ENCODE measurements at places on chromosomes 16 and 17. TPM values are rescaled to one million over a fixed set of nuclear protein-coding genes. Genes with fewer than 3 reads are reported as not detected.

GRCh38 chr17:68399638-68400403 is 57.5 kb downstream of the WIPI1 start:
- no peak overlapping the region for H3K27ac ChIP-seq
- no peaks in the 10 kb centered on the region for H3K27me3 ChIP-seq
- no peaks in the 10 kb centered on the region for H3K36me3 ChIP-seq
- no peaks in the 10 kb centered on the region for H3K4me1 ChIP-seq
- no peak overlapping the region for H3K4me3 ChIP-seq

DNA sequence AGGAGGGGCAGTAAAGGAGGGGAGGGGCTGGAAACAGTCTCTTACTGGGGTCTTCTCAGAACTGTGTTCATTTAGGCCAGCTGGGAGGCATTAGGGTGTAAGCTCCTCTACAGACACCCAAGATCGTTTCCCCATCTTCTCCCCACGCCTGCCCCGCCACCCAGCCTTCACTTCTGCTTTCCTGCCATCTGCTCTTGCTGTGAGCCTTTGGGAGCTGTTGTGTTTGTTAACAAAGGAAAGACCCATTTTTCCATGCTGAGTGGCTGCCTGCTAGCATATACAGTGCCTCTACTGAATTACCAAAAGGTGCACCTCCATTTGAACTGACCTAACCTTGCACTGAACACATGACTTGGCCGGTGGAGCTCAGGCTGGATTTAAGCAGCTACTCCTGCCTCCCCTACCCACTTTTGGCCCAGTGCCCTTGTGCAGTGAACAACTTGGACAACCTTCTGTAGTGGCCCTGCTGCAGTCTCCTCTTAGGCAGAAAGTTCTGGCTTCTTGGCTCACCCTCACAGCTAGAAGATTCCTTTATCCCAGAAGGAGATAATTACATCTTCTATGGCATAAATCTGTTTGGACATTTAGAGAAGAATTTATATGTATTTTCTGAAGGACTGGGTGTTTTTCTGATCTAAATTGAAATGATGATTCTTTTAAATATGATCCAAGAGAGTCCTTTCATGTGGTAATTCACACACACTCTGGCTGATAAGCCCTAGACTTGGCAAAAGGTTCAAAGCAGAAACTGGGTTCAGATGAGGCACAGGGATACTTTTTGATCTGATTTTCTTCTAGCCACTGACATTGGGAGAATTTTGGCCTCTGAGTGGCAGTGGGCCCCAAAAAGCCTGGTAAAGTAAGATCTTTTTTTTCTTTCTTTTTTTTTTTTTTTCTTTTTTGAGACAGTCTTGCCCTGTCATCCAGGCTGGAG is 81.9 kb upstream of the HNF1B start:
- H3K27ac ChIP-seq, result no peak overlapping the region
- no peaks in the 10 kb centered on the region for H3K27me3 ChIP-seq
- no peaks in the 10 kb centered on the region for H3K4me1 ChIP-seq
- H3K4me3 ChIP-seq, result no peak overlapping the region
- DNase-seq, result no peak

FOXN1 gene
- not detected for total RNA-seq

PTX4 gene
- not detected for total RNA-seq

KRTAP1-5 gene
- total RNA-seq, result not detected

KRTAP4-3 gene
- not detected for total RNA-seq
